ENCODE measurements at places on chromosomes 6 and 20. TPM values are rescaled to one million over a fixed set of nuclear protein-coding genes. Genes with fewer than 3 reads are reported as not detected.

DNA sequence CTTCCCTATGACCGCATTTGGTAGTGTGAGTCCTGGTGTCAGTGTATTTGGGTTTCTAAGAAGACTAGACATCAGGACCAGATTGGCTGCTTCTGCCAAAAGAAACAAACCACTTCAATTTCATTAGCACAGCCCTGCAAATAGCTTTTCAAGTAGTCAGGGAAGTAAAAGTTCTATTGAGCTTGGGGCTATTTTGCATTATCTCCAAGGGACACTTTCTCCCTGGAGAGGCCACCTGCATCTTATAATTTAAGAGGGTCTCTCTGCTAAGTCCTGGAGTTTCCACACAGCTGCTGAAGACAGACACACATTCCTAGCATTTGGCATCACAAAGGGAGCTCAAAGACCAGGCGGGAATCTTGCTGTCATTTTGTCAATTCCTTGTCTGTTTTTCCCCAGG lies 141.2 kb downstream of the BMP2 start:
- no peak for DNase-seq

DNA sequence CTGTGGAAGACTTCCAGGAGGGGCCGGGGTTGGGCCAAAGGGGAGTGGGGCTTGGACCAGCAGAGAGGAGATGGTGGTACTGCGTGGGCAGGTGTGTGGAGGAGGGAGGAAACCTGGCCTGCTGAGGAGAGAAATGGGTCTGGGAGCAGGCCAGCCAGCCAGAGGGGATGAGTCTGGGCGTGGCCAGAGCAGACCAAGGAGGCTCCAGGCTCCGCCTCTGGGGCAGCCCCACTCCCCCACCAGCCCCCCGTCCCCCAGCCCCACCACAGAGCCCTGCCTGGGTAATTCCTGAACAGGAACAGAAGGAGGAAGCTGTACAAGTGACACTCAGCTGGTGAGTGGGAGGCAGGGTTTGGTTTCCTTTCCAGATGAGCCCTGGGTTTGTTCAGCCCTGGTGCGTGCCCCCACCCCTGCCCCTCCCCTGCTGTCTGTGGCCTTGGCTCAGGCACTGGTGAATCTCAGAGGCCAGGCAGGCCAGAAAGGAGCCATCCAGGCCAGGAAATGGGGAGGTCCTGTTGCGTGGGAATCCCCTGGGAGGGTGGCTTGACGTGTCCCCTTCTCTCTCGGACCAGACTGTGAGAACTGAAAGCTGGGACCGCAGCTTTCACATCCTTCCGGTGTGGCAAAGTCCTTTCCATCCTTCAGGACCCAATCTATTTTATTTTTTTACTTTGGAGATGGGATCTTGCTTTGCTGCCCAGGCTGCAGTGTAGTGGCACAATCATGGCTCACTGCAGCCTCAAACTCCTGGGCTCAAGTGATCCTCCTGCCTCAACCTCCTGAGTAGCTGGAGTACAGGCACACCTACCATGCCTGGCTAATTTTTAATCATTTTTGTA lies 9.4 kb upstream of the SRC start:
- no peak for DNase-seq

GRCh38 chr20:59985864-59986263 lies 27.6 kb downstream of the CDH26 start:
- no peak for DNase-seq

DNA sequence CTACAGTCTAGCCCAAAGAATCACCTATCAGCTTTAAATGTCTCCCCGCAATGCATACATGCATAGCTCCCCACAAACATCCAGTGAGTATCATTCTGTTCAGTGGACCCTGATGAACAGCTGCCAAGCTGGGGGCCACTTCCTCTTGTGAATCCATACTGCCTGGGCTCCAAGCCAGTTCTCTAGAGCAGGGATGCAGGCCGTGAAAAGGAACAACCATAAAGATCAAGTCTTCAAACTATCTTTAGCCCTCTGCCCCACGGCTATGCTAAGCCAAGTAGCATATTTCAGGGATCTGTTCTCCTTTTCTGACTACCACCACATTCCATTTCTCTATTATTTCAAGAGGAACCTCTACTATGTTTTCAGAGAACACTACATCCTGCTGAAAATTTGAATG lies 191.7 kb upstream of the BTBD3 start:
- no peak for DNase-seq

- DNase-seq = peak; percentile 76
These were observed at the start of gene GINS1 for GRCh38 chr20:25407311-25408169. Gene GINS1 (plus strand): TSS chr20:25407673. CDS start chr20:25407821, 148 bp downstream.

- DNase-seq = no peak
These were observed 2.2 kb downstream of the RGS19 start for GRCh38 chr20:64077094-64077493.

DNA sequence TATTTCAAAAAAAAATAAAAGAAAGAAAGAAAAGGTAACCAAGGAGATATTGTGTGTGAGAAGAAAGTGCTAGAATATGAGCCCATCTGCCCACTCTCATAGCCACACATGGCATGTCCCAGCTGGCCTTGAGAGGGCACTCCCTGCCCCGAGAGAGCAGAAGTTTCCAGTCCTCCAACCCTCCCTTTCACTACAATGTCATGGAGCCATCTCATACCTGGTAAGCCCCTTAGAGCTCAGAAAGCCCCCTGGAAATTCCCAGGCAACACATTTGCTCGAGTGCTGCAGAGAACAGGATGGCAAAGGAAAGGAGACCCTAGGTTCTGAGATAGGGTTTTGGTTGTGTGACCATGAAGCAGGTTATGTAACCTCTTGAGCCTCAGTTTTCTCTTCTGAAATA lies 75.8 kb upstream of the RIN2 start:
- no peak for DNase-seq

DNA sequence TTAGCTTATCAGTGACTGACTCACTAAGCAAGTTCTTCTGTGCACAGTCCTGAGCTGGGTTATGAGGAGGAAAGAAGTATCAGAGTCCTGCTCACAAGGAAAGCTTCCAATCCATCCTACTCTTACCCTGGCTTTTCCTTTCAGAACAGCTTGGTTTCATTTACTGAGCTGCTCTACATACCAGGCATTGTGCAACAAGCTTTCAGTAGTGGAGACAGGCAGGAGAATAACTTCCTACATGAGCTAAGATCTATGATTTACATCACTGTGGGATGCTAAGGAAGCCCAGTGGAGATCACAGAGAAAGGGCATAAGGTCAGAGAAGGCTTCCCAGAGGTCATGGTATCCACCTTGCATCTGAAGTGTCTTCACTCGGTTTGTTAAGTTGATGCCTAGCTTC lies 144.5 kb downstream of the MAP3K7 start:
- no peak for DNase-seq

- no peak for DNase-seq
These were observed 133.4 kb upstream of the FUT9 start for GRCh38 chr6:95882371-95882770.

DNA sequence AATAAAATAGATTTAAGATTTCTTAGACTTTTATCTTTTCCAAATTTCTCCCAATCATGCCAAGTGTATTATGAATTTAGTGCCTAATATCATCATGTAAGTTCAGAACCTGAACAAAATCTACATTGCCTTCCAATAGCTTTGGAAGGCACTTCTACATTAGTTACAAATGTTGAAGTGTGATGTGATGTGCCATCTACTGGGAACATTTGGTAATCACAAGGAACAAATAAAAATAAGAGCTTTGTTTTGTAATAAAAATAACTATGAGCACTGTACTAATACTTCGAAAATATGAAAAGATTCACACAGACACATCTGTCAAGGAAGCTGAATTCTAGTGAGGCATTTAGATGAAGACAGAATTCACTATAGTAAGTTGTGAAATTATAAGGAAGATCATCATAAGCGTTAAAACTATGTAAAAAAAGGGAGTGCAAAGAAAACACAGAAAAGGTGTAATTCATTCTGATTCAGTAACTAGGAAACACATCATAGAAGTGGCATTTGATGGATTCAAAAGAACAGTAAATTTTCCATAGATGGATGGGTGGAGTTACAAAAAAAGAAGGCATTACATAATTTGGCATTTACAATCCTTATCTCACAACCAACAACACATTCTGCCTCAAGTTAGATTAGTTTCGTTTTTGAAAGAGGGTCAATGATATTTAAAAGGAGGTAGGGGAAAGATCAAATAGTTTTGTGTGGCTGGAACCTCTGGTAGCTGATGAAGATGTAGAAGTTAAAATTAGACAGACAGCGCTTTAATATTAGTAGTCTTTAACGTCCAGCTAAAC lies 161.0 kb downstream of the ASCC3 start:
- DNase-seq = no peak

- no peak for DNase-seq
These were observed 200.3 kb upstream of the FAM83B start for GRCh38 chr6:54646069-54646950.

GRCh38 chr6:21604081-21604480 lies 10.5 kb downstream of the SOX4 start:
- DNase-seq = no peak

DNA sequence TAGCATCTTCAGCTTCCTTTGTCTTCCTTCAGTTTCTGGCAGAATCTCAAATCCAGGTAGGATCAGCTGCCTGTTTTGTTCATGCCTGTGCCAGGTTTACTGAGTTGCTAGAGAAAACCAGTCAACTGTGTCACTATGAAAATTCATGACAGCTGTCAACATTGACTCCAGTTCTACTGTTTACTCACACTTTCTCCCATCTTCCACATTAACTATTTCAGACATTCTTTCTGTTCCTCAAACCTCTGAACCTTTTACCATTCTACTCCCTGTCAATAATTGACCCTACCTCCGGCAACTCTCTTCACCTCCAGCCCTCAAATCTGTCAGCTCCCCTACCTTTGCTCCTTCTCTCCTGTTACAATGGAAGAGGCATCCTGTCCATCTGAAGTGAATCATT lies 8.5 kb downstream of the ENPP4 start:
- DNase-seq = no peak

Gene LY6G6F
- not detected for total RNA-seq

Gene IP6K3
- not detected for total RNA-seq

Gene R3HDML
- total RNA-seq = not detected

Gene BMP6
- total RNA-seq = not detected

Gene RAB23
- 1.4 TPM for total RNA-seq

All from CD4-positive, alpha-beta memory T cell (primary cell).